Airway epithelial cell (primary cell): ENCODE measurements at places on chromosomes 4 and X. TPM values are rescaled to one million over a fixed set of nuclear protein-coding genes. Genes with fewer than 3 reads are reported as not detected.

TMSB15B gene
- total RNA-seq: 6.6 and 13.5 TPM in 2 replicates

NALF2 gene
- 0.21 TPM in 1 of 2 replicates, not detected in the other for total RNA-seq

TEX13D gene
- total RNA-seq: not detected in 2 replicates

CCDC149 gene
- 1.9 and 2.8 TPM in 2 replicates for total RNA-seq

SORCS2 gene
- 0.93 and 2.3 TPM in 2 replicates for total RNA-seq

INTU gene
- 2.1 and 4.9 TPM in 2 replicates for total RNA-seq

TNIP3 gene
- not detected in 2 replicates for total RNA-seq

PPP2R2C gene
- total RNA-seq: 1.1 and 1.2 TPM in 2 replicates

IDUA gene
- total RNA-seq: 4.4 and 6.2 TPM in 2 replicates

SNCA gene
- total RNA-seq: 26.2 and 69.8 TPM in 2 replicates

SSX3 gene
- total RNA-seq: not detected in 2 replicates

FAM241A gene
- total RNA-seq: 1.4 and 2.4 TPM in 2 replicates

AFF2 gene
- 0.07 and 0.37 TPM in 2 replicates for total RNA-seq

RAB28 gene
- total RNA-seq: 12.3 and 12.5 TPM in 2 replicates
